ENCODE measurements at places on chromosomes 6 and 20.

DNA sequence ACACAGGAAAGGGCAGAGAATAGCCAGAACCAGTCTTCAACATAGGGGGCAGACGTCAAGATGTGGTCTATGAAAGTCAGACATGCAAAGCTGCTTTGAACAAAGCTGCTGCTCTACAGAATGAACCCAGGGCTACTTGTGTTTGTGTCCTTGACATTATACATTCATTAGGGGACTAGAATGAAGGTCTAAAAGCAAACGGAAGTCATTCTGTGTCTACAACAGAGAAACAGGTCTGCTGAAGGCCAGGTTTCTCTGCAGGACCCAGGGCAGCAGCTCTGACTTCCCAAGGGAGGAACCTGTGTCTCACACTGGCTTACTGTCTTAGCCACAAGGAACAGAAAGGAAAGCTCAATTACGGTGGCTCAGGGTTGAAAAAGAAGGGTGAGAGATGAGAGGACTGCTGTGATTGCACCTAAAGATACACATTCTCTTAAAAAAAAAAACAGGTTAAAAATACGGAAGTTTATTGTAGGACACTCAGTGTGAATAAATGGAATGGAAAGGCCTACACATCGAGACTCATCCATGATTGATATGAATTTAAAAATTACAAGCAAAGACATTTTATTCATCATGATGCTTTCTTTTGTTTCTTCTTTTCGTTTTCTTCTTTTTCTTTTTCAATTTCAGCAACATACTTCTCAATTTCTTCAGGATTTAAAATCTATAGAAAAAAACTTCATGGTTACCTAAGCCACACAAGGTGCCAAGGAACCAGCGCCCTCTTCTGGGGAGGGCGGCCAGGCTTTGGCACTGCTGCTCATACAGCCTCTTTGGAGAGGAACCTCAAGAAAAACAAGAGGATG, 6.7 kb downstream of the PSMA7 start:
- DNase-seq = peak; percentile 79

DNA sequence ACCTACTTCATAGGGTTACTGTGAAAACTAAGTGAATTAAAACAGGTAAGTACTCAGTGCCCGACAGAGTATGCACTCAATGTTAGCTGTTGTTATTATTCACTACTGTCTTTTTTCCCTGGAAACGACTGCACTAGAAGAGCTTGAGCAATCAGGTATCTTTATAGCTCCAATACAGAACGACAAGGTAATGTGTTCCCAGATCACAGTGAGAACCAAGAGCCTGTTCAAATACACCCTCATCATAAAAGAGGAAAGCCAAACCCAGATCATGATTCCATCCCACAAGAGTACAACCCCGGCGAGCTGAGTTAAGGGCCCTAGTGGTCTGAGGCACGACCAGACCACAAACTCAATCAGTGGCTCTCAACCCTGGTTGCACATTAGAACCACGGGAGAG, 9.8 kb downstream of the MRPS18A start:
- no peak for DNase-seq

DNA sequence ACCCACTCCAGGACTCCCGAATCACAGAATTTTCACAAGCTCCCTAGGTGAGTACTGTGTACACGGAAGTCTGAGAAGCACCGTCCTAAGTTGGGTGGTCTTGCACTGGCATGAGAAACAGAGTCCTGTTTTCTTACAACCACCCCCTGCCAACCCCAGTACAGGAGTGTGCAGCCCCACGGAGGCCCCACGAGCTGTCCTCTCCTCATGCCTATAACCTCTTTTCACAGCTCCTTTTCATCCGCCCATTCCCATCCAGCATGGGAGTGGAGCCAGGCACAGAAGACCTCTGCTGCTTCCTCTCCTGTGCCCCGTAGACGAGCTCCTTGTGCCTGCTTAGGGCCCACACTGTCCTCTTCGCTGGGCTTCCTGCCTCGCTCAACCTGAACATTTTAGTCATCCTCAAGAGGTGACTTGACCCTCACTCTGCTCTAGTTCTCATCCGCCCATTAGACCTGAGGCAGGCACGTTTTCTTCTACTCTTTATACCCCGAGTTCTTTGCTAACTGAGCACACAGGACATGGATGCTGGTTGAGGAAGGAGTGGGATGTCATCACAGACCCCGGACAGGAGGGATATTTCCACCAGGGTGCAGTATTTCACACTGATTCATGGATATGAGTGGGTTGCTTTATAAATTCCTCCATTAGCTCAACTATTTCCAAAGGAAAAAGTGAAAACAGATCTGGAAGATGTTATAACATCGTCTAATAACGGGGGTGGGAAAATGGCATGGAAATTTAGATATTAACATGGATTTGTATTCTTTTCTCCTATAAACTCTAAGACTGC, 160.5 kb downstream of the TTLL2 start:
- no peak for DNase-seq

- DNase-seq = no peak
Measured at GRCh38 chr20:32282461-32282860, 5.0 kb downstream of the KIF3B start.

DNA sequence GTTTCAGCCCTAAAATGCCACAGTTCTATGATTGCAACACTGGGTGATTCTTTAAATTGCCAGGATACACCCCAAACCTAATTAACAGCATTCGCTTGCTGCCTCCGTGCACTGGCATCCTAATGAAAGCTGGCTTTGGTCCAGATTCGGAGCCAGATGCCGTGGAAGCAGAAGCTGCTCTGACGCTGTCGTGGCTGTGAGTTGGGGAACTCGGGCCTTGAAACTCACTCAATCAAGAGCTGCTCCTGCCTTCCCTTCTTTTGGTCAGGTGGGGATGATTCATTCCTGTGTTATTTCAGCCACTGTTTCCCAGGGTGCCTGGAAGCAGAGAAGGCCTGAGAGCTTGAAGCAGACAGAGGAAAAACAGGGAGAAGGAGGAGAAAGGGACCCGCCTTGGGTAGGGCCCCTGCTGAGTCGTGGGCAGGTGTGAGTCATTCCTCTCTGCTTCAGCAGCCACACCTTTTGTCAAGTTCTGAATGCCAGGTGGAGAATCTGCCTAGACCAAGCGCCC, 36.2 kb upstream of the DSP start:
- DNase-seq = no peak

DNA sequence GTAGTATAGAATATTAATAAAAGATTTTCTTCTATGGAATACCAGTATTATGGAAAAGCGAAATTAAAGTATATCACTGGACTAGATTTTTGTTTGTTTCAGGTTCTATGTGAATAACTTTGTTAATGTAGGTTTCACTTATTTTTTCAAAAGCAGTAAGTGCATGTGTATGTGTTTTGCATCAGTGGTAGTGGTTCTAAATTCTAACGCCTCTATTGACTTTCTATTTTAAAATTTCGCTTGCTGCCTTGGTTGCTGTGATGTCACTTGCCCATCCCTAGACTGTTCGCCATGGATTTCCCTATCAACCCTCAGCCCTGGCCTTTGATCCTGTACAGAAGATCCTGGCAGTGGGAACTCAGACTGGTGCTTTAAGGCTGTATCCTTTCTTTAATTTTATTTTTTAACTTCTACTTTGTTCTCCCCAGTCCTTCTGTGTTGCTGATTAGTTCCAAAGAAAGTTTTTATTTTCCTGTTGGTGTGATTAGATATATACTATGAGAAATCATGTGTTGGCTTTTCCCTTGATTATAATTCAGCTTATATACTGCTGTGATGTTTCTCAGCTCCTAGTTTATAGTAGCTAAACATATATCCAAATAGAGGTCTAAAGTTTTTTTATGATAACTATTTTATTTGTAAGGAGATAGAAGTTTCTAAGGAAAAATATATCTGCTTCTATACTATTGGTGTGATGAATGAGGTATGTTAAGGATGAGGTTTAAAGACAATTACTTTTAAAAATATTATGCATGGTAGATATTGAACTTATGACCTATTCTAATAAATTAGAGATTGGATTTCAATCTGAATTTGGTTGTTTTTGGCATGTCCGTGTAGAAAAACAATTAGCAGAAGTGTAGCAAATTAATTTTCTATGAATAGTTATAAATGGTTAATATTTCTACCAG, 1.7 kb downstream of the STXBP5 start:
- DNase-seq = no peak

GRCh38 chr6:3723966-3724365, 27.5 kb downstream of the PXDC1 start:
- DNase-seq = no peak

DNA sequence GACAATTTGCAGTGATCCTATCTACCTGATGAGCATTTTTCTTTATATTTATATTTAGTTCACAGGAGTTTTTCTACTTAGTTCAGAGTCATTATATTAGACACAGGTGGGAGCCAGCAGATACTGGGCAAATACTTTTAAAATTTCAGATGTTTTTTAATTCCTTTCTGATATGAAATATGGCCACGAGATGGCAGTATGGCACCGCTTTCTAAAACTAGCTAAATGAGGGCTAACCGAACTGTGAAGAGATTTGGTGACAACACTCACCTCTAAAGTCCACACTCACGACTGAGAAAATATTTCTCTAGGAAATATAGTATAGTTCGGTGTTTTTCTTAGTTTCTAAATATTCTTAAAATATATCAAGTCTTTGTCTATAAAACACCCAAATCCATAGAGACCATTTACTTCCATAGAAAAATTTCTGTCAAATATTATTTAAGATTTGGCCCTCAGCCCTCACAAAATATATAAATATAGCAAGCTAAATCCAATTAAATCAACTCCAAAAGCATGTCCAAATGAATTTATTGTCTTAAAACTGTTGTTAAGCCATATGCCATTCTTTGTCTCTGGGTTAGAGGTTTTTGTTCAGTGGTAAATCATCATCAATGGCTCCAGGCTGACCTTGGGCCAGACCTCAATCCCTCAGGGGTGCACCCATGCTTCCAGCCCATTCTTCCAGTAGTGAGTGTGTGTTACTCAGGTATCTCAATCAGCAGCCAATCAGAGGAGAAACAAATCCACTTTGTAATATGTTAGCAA, 63.6 kb downstream of the HUS1B start:
- peak; percentile 81 for DNase-seq

- DNase-seq = peak; percentile 38
Measured at GRCh38 chr20:37276494-37277252, 12.8 kb upstream of the MANBAL start.

- no peak for DNase-seq
Measured at GRCh38 chr20:53447316-53447715, 146.3 kb downstream of the ZNF217 start.

- DNase-seq = no peak
Measured at GRCh38 chr6:147684906-147685305, 176.4 kb downstream of the SAMD5 start.

GRCh38 chr6:35498422-35499067, 1.7 kb upstream of the TEAD3 start:
- no peak for DNase-seq

DNA sequence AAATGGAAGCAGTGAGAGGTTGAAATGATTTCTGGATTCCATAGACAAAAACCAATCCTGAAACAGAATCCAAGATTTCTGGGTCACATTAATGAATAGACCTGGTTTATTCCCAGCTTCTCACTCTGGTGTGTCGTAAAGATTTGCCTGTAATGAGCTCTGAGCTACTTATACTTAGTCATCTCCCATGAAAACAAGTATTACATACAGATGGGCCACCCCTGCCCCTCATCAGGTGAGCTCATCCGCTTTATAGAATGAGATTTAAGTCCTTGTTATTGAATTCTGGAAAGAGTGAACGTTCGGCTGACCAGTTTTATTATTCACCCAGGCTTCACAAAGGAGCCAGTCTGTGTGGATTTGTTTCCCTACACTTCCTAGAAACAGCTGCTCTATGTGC, 47.1 kb upstream of the TMEM181 start:
- no peak for DNase-seq

DNA sequence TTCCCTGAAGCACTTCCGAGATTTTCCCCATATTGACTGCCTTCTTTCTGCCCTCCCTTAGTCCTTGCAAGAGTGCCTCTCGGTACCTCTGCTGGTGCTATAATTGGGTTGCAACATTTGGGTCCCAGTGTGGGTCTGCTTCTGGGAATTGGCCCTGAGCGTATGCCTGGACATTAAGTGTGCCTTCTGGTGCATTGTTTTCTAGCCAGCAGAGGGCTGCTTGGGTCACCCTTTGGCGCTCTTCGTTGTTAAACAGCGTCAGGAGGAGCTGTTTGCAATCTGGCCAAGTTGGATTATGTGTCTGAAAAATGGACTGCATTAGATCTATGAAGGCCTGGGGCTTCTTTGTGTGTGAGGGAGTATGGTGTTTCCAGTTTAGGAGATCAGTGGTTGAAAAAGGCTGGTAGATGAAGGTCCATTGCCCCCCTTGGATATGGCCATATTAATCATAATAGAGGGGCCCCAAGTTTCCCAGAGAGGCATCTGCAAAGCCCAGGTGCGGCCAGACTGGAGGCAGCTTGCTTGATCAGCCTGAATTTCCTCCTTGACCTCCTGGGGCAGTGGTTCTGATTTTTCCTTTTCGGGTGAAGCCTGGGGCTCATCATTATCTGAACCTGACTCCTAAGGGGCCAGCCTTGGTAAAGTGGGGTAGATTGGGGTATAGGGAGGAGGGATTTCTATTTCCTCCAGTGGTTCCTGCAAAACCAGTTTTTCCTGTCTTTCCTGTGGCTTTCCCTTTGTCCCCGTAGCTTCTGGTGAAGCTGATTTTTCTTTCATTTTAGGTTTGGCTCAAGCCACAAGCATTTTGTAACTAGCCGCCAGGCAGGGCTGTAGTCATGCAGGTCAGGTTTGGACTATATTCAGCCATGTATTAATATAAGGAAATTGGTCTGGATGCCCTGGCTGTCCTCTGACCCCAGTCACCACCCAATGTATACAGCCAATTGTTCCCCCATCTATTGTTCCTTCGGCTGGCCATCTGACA, 85.4 kb upstream of the GPR6 start:
- DNase-seq = no peak

- no peak for DNase-seq
Measured at GRCh38 chr6:35747877-35748276, 11.0 kb downstream of the ARMC12 start.

DNA sequence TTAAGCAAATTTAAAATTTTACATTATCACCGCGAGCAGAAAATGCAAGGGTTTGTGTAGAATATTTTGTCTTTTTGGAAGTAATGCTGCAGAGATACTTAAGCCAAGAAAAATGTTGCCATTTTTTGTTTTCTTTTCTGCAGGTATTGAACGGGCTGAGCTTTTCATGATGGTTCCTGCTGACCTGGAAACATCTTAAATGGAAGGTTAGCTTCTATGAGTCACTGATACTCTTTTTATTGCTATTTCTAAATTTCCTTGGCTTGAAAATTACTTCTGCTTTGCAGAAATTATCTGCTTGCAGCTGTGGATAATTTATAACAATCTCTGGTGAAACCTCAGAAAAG, 12.7 kb downstream of the SYTL3 start:
- DNase-seq = no peak

DNA sequence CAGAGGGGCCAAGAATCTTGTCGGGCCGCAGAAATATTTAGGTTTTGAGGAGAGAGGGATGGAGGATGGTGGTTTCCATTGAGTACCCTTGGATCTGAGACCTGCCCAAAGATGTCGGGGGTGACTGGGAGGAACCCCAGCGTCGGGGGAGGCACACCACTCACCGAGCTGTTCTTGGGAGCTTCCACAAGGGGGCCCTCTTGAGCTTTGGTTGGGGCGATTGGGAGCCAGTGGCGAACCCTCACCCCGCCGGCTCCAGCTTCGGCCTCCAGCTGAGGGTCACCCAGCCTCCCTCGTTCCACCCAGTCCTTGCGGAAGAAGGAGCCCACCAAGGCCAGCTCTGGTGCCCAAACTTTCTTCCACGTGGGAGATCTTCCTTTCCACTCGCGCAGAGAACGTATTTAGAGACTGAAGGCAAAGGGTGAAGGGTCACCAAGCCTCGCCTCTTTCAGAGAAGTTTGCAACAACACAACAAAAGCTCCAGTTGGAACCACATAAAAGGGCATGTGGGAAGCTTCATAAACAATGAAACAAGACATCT, 33.6 kb downstream of the APCDD1L start:
- DNase-seq = peak; percentile 54
